ENCODE measurements at places on chromosomes 2 and 18. TPM values are rescaled to one million over a fixed set of nuclear protein-coding genes. Genes with fewer than 3 reads are reported as not detected.

The ALPP gene
- not detected for total RNA-seq

The SKOR2 gene
- total RNA-seq, result not detected

The RESP18 gene
- total RNA-seq, result not detected

The CENPA gene
- 67.8 TPM for total RNA-seq

- DNase-seq, result no peak
Observed at GRCh38 chr18:2281523-2282199, 289.6 kb downstream of the METTL4 start.

- peak; percentile 10 for DNase-seq
Observed at GRCh38 chr18:77765468-77765867, 515.8 kb downstream of the GALR1 start.

DNA sequence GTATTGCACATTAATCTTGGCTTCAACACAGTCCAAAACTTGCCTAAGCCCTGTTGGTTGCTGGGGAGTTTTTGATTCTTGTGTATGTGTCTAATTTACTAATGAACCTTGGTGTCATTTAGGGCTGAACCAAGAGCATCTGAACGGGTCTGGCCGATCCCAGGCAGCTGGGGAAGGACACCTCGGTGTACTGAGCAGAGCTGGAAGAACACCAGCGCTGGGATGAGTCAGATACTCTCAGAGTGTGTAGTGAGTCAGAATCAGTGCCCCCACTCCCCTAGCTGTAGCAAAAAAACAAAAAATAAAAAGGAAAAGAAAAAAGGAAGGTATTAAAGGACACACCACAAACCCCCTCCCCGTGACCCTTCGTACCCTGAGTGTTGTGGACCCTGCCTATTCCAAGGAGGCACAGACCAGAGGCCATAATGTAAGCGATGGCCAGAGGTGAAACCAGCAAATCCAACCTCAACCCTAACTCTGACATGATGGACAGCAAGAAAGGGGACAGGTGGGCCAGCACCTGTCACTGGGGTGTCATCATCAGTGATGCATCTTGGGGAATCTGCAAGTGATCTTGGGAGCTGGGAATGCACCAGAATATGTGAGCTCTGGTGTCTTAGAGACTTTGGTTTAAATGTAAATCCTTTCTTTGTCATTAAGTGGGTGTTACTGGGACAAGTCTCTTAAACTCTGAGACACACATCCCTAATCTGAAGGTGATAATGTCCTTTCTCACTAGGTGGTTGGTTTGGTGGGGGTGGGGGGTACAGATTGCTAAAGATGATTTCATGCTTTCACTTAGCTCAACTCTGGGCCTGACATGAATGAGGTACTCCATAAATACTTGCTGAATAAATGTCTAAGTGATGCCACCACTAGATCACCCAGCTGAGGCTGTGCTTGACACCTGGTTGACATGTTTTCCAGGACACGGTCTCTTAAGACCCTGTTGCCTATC, 34.2 kb upstream of the NCOA1 start:
- DNase-seq, result peak; percentile 83

DNA sequence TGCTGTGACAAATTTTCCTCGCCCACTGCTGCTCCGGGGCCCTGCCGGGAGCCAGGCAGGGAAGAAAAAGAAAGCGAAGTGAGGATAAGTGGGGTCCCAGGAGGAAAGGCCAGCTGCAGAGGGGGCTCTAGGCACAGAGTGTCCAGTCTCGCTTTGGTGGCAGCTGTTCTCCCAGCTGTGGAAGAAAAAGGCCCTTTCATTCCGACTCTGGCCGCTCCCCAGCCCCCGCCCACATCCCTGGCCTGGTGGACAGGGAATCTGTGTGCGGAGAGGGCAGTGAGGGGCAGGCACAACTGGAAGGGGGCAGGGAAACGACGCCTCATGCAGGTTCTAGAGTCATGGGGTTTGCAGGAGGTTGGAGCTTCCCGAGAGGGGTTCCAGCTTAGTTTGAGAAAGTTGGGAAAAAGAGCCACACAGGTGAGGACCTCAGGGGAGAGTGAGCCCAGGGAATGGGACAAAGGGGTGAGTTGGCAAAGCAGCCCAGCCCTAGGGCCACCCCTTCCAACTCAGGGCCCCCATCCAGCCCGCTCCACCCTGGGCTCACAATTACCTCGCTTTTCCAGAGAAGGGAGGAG, 1.8 kb downstream of the RTKN start:
- peak; percentile 76 for DNase-seq

DNA sequence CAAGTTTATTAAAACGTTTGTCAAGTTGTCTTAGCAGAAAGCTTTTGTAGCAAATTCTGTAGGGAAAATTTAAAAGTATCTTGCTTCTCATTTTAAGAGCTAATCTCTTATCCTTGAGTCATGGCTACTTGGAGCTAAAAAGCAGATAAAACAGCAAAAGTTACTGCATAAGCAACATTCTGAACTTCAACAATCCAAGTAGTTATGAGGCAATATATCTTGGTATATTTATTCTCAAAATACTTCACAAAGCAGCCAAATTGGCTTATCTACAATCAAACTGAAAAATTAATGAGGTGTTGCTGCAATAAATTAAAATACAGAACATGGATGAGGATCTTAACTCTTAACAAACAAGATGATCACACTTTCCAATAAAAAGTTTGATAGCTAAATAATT, 306.5 kb downstream of the PIEZO2 start:
- DNase-seq, result no peak

DNA sequence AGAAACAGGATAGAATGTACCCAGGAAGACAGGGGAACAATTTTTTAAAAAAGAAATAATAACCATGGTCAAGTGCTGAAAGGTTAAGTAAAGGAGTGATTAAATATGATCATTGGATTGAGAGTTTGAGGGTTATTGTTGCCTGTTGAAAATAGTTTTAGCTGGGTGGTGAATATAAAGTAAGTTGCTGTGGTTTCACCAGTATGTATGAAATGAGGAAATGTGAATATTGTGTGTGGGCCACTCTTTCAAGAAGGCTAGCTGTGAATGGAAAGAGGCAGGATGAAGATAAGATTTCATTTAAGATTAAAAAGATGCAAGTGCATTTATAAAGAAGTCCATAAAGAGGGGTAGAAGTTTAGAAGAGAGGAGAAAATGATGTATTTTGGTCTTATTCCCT, 53.8 kb downstream of the GULP1 start:
- DNase-seq, result no peak

DNA sequence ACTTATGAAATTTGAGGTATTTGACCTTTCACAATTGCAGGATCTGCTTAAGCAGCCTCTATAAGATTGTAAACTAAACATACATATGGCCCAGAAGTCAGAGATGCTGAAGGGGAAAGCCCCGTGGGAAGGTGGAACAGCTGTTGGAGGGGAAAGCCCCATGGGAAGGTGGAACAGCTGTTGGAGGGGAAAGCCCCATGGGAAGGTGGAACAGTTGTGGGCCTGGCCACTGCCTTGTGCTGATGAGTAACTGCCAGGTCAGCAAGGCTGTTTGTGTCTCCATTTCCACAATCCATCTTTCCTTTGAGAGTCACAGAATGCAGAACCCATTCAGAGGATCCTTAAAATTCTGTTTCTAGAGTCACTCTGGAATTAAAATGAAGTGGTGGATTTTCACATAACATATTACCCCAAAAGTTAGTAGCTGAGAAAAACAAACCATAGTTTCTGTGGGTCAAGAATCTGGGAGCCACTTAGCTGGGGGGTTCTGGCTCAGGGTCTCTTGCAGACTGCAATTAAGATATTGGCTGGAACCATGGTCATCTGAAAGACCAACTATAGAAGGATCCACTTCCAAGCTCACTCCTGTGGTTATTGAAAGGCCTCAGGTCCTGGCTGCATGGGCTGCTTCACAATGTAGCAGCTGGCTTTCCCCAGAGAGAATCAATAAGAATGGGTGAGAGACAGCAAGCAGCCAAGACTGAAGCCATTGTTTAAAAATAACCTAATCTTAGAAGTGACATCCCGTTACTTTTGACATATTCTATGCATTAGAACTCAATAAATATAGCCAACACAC, 86.6 kb upstream of the CAVIN2 start:
- DNase-seq, result peak; percentile 43

Measured in RPMI7951 (cell line).